ENCODE measurements at places on chromosomes 11 and 22.
A peak's percentile ranks its signal among the peaks of the same experiment; 100 is the strongest.

- DNase-seq, result no peak
Observed at GRCh38 chr11:123194337-123195187, 486 bp downstream of the CLMP start.

- DNase-seq, result no peak
Observed at GRCh38 chr11:121810291-121810690, 305.7 kb downstream of the BLID start.

DNA sequence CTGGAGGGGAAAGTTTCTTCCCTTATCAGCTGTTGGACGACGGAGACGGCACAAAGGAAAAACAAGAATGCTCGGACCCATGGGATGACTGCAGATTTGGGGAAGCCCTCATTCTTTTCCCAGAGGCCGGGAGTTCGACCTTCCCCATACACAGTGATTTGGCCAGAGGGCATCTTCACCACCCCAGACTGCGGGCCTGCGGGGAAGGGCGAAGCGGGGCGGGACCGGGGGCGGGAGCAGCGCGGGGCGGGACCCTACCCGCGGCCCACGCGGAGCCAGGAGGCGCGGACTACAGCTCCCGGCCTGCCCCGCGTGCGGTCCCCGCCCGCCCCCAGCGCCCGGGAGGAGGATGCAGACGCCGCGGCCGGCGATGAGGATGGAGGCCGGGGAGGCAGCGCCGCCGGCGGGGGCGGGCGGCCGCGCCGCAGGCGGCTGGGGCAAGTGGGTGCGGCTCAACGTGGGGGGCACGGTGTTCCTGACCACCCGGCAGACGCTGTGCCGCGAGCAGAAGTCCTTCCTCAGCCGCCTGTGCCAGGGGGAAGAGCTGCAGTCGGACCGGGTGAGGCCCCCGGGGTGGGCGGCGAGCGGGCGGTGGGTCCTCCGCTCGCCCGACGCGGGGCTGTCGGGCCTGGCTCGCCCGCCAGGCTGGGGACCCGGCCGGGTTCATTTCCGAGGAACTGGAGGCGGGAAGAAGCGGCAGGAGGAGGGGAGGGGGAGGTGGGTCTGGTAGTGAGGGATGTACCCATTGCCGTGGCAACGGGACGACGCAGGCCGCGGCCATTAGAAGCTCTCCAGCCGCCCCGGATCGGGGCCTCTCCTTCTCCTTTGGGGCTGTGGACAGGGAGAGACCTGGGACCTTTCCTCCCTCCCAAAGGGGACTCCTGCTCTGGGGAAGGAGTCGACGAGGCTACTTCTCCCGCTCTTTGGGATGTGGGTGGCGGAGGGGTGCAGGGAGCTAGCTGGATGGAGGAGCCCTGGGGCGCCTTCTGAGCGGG is at the start of gene KCTD17:
TSS of gene KCTD17 (plus strand) at position 352 of the 995 bp plus-strand sequence. CDS start at position 371, 19 bp downstream.
- peak; percentile 58 for DNase-seq

DNA sequence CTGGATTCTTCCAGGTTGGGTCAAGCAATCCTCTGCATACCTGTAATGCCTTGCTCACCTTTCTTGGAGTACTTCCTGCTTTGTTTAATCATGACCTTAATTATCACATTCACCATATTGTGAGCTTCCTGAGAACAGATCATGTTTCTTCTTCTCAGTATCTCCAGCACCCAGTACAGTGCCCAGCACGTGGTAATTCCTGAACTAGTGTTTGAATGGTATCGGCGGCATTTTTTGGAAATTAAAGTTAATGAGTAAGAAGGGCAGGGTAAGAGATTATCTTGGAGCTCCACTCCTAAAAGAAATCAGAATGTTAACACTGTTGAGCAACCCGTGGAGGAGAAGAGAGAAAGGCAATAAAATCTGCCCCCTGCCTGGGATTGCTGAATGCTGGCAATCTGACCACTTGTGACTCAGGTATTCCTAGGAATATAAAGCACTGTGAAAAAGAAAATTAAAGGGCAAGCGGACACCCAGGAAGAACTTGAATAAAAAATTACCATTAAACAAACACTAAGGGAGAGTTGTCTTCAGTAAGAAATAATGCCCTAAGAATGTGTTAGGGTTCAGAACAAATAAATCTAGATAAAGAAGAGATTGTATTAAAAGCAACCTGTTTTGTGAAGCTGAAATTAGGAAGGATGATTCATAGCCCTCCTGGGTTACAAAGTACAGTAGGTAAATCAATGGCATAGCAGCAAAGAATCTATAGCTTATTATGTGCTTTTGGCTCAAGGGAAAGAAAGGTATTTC is 92.9 kb downstream of the PDHX start:
- no peak for DNase-seq

- no peak for DNase-seq
Observed at GRCh38 chr11:102318469-102318868, 1.2 kb downstream of the BIRC3 start.

DNA sequence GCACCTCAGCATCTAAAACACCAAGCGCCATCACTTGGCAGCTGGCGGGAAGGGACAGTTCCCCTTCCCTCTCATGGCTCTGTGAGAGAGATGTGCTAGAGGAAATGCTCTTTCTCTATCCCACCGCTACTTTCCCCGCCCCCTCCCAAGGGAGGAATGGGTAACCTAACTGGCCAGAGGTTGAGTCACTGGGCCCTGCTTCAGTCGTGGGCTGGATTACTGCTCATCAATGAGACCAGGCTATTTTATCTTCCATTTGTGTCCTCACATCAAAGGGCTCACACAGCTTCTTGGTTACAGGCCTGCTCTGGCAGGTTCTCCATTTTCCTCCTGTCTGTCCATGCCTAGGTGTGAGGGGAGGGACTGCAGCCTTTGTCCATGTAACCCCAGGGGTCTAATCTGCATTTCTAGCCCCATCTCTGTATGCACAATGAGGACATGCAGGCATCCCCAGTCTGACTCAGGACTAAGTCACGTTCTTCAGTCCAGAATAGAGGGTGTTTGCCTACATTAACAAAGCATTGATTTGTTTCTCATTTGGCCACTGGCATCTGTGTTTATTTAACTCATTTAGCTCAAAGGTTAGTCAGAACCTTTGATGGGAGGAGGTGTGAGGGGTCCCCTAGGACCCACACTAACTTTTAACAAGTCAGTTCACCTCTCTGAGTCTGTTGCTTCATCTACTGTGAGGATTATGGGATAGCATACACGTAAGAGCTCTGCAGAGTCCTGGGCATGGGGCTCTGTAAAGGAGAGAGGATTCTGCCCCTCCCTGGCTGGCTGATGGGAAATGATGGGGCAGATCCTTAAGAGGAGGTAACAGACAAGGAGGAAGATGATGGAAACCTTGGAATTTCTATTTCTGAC is 99.1 kb downstream of the XRRA1 start:
- DNase-seq, result no peak

DNA sequence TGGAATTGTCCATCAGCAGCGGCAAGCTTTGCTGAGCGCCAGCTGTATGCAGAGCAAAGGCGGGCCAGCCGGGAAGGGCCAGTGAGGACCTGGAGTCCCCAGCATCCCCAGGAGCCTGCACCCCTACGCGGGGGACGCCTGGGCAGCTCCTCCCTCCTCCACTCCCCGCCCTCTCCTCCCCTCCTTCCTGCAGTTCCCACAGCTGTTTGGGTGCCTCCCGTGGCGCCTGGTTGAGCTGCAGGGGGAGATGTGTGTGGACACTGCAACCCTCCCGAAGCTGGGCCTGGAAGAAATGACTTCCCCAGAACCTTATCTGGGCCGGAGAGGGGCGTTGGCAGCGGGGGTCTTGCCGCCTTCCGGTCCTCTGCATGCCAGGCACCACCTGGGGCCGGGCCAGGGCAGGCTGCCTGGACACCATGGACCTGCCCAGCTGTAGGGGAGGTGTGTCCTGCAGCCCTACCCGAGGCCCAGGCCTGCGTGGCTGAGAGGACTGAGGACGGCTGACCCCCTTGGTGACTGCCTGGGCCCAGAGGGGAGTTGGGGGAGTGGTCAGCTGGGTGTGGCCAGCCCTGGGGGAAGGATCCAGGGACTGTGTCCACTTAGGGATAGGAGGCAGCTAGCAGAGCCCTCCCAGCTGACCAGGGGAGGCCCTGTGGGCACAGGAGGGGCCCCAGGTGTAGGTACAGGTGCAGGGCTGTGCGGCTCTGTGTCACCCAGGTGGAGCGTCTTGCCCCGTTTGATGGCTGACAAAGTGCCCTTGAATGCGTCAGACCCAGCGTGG is 16.8 kb upstream of the MUC6 start:
- DNase-seq, result no peak

DNA sequence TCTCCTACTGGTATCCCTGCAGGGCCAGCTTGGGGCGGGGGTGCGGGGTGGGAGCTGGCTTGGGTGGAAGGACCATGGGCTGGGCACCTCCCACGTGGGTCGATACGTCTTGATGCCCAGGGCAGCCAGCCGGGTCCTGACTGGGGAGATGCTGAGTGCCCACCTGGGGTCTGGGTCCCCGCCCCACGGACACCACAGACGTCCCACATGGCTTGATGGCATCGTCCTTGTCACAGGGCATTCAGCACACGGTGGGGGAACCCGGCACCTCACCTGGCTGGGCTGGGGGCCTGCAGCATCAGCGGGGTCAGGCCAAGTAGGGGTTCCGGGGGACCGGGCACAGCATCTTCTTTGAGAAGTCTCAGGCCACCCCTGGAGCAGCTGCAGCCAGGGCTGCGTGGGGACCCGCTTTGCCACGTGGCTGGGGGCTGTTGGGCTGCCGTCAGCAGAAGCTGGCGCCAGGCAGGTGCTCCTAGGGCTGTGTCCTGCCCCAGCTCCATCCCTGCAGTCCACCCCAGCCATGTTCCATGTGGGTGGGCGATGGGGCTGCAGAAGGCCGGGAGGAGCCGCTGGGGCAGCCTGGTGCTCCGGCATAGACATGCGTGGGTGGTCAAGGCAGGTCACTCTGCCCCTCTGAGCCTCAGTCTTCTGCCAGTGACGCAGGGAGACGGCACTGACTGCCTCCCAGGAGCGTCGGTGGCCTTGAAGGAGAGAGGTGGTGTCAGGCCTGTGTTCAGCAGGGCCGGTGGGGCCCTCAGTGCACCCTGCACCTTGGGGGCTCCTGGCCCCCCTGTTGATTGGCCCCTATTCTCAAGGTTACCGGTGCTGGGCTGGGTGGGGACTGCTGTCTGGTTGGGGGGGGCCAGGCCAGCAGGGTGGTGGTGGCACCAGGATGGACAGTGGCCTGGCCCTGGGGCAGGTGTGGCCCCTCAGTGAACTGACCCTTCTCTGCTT is 8.4 kb downstream of the SELENOO start:
- DNase-seq, result no peak

- no peak for DNase-seq
Observed at GRCh38 chr22:48718818-48719500, 1108.7 kb downstream of the BRD1 start.

DNA sequence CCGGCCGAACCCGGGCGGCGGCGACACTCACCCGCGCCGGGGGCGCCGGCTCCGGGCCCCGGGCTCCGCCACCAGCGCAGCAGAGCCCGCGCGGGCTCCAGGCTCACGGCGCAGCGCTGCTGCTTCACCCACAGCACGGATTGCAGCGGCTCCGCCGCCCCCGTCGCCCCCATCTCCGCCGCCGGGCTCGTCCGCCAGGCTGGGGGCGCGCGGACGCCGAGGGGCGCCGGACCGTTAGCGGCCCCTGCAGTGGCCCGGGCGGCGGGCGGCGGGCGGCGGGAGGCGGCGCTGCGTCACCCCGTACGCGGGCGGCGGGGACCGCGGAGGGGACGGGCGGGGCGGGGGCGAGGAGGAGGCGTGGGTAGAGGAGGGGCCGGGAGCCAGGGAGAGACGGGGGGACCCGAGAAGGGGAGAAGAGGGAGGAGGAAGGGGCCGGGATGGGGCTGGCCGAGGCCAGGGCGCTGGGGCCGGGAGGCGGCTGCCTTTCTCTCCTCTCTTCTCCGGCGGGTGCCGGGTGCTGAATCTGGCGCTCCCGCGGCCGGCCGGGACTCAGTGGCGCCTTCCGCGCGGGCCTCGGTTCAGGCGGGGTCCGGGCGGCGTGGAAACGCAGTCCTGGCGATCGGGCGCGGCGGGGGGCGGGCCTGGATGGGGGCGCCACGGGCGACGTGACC is at the start of gene CERK:
TSS of gene CERK (minus strand) at position 277 of the 671 bp plus-strand sequence. CDS start at position 173, 104 bp downstream.
- DNase-seq, result peak; percentile 63

GRCh38 chr11:117883063-117883462 is 6.6 kb upstream of the FXYD6 start:
- DNase-seq, result no peak

- DNase-seq, result no peak
Observed at GRCh38 chr22:43447380-43447779, 35.6 kb downstream of the MPPED1 start.

GRCh38 chr11:61829806-61830205 is 1.7 kb downstream of the FADS2 start:
- no peak for DNase-seq

DNA sequence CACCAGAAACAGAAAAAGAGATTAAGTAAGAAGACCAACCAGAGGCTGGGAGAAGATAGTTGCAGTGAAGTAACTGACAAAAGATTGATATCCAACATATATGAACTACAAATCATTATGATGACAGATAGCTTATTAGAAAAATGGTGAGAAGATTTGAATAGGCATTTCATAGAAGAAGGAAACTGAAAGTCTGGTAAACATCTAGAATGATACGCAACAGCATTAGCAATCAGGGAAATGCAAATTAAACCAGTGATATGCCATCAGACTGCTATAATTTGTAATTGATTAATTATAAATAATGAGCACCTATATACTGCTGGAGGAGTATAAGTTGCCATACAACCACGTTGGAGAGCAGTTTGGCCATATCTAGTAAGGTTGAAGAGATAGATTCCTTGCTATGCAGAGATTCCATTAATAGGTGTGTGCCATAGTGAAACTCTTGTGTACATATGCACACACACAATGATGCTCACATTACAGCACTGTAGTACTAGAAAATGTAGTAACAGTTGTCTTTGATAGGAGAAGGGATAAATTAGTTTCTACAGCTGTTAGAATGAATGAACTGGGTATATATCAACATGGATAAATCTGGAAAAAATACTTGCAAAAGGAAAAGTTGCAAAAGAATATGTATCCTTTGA is 20.5 kb downstream of the RNF169 start:
- DNase-seq, result no peak

- no peak for DNase-seq
Observed at GRCh38 chr11:34552270-34552669, 38.7 kb upstream of the ELF5 start.

GRCh38 chr11:61834278-61835048 is 6.4 kb downstream of the FADS2 start:
- DNase-seq, result peak; percentile 45

- no peak for DNase-seq
Observed at GRCh38 chr22:40782521-40782920, 36.6 kb downstream of the SLC25A17 start.

DNA sequence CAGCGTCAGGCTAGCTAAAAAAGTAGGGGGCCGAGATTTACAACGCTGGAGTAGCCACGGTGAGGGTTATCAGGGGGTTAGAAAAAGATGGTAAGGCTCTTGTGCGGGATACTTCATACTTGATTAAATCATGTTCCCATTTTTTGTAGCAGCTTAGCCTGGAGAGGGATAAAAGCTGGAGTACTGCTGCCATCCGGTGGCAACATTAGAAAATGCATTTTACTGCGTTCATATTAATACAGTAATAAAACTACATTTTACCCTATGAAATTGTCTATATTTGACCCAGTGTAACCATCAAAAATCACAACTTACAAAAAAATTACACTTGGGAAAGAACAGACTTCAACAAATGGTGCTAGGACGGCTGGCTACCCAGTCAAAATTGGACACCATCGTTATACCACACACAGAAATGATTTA is 17.3 kb downstream of the RPUSD4 start:
- peak; percentile 50 for DNase-seq
